ENCODE measurements at places on chromosomes 3 and 15.

DNA sequence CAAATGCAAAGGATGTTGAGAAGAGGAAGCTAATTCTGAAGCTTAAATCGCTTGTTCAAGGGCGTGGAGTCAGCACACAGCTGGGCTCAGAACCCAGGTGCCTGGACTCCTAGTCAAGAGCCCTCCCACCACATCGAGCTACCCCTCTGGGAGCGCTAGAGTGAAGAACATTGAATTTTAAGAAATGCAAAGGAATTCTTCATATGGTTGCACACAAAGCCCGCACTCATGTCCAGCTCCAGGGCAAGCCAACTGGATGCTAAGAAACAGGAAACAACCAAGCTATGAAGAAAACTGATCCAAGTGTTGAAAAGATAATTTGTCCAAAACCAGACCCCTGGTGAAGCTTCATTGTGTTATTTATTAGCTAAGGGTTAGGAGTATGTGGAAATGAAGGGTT, 122.3 kb downstream of the ALDH1A2 start:
- DNase-seq = no peak

GRCh38 chr3:161392853-161393252, 21.5 kb upstream of the SPTSSB start:
- no peak for DNase-seq

GRCh38 chr3:16060945-16061344, 113.5 kb upstream of the GALNT15 start:
- no peak for DNase-seq

DNA sequence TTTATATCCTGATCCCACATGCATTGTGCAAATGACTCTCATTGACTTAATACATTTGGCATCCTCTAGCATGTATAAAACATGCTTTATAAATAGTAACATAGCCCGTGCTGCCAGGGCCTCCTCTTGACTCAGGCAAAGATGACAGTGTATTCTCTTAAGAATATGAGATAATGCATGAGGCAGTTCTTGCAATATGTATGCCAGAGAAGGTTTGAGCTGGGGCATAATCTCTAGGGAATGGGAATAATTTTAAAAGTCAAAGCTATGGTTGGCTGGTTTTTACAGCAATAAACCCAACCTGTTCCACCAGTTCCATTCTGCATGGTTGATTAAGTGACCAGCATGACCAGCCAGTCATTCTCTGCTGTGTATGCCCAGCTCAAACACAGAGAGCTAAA, 179.0 kb upstream of the PFN2 start:
- no peak for DNase-seq

DNA sequence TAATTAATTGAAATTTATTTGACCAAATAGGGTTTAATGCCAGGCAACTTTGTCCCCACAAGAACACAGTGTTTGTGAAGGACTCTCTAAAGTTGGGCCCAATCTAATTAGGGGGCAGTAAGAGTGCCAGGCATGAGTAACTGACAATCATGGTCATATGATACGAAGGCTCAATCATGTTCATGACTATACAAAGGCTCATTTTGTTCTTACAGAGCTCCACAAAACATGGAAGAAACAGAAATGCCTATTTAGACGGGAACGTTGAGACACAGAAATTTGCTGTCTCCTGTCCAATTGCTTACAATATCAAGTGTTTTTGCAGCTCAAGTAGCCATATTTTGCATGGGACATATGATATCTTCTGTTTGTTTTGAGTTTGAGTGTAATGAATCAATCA, 391.1 kb downstream of the SI start:
- DNase-seq = no peak

DNA sequence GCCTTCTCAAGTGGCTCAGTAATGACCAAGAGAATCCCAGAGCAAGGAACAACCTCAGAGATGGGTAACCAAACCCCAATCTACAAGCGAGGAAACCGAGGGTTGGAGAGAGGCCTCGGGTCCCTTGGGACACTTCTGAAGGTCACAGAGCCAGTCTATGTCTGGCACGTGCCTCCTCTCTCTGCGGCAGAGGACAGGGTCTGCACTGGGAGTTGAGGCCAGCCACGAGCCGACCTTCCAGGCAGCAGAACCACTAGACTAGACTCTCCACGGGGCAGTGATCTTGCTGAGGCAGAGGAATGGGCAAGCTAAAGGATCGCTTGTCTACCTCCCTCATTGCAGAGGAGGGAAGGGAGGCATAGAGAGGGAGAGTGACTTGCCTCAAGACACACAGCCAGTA, 100.6 kb upstream of the SMAD3 start:
- DNase-seq = no peak

DNA sequence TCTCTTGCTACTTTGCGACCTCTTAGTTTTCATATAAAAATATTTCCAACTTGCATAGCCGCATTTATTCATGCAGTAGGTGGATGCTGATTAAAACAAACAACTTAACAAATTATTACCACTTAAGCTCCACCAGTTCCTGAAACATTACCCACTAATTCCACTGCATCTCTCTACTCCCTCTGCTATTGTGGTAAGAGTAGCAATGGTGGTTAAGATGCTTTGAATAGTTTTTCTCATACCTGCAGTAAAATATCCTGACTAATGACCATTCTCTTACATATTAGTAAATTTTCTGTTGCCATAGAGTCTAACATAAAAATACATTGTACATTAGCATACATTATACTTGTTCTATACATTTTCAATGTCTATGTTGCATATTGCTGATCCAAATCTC, 397.6 kb upstream of the PLSCR5 start:
- no peak for DNase-seq

- DNase-seq = no peak
These were observed 140.3 kb upstream of the UBE3A start for GRCh38 chr15:25579127-25579526.

DNA sequence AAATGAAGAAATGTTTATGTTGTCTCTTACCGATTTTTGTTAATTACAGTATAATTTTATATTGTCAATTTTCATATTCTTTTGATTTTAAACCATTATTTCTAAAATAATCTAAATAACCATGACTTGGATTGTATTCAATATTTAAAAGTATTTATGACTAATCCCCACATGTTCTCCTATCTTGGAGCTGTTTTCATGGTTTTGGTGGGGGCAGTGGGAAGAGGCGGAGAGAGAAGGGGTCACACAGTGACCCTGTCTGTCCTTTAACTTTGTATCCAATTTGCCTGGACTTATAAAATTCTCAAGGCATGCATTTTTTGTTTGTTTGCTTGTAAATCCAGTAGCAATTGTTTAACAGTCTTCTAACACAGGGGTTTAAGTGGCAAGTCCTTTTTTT, 407.4 kb downstream of the NTRK3 start:
- DNase-seq = no peak

All from stimulated activated CD4-positive, alpha-beta T cell treated with anti-CD3 and anti-CD28 coated beads, Interleukin-2, amount 100 ng/mL, for 48 hours (primary cell).